Lung (tissue), 17 donors: ENCODE measurements at places on chromosomes 4 and X. TPM values are rescaled to one million over a fixed set of nuclear protein-coding genes. Genes with fewer than 3 reads are reported as not detected.

F9 gene
- total RNA-seq = 0.12 TPM

ADGRG4 gene
- 0.06 TPM for total RNA-seq

SPIN4 gene
- 10.1 TPM for total RNA-seq

DRP2 gene
- total RNA-seq = 0.03 TPM

TCEAL6 gene
- total RNA-seq = not detected

PRKG2 gene
- 3.3 TPM for total RNA-seq

NXF2B gene
- total RNA-seq = 0.43 TPM

PABPC4L gene
- total RNA-seq = 0.67 TPM

GPR119 gene
- not detected for total RNA-seq

DCAF8L2 gene
- total RNA-seq = not detected

CENPI gene
- 0.71 TPM for total RNA-seq

COL25A1 gene
- total RNA-seq = 1.3 TPM

FAM47A gene
- total RNA-seq = not detected

TMPRSS11A gene
- not detected for total RNA-seq

TMPRSS11B gene
- total RNA-seq = not detected

KCTD8 gene
- 0.17 TPM for total RNA-seq

DDIT4L gene
- total RNA-seq = 1.3 TPM

CT45A5 gene
- 1.00 TPM for total RNA-seq

GRCh38 chr4:82084747-82085146 is 289.0 kb downstream of the HNRNPD start:
- DNase-seq = no peak
- no peak overlapping the region for H3K4me3 ChIP-seq
- H3K36me3 ChIP-seq = no peaks in the 10 kb centered on the region
- H3K27ac ChIP-seq = no peak overlapping the region

- H3K36me3 ChIP-seq = no peaks in the 10 kb centered on the region
- peak overlapping the region; percentile 48 for H3K4me3 ChIP-seq
- H3K27ac ChIP-seq = no peak overlapping the region
- peaks cover 5% of the 10 kb centered on the region for H3K4me1 ChIP-seq
- no peak for DNase-seq
- H3K27me3 ChIP-seq = no peaks in the 10 kb centered on the region
Measured at GRCh38 chrX:153411988-153412574, 809 bp downstream of the ZFP92 start.

DNA sequence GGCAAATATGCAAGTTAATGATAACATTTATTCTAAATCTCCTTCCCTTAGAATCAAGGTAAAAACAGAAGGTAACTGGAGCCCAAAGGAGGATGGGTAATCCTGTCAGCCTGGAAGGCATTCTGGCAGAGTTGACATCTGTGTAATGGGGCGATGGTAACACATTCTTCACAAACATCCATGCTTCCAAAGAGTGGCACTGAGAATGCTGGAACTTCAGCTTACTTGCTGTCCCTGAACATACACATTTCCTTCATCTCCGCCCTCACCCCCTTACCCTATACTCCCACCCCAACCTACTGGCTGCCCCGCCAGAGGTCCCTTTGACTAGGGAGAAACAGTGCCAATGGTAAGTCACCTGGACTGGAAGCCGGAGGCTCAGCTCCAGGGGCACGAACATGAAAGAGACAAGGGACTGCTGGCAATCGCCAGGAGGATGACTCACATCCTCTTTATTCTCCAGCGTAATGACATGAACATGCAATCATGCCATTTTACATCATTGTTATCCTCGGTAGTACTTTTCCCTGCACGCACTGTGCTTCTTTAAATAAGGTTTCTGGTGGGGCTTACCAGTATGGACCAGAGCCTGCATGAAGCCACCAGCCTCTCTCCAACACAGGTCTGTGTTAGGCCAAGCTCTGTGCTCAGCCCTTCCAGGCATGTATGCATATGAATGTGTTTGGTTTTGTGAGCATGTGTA is 694.2 kb upstream of the TENM3 start:
- H3K4me1 ChIP-seq = no peaks in the 10 kb centered on the region
- H3K4me3 ChIP-seq = no peak overlapping the region
- no peaks in the 10 kb centered on the region for H3K36me3 ChIP-seq

- H3K4me3 ChIP-seq = no peak overlapping the region
- no peak overlapping the region for H3K27ac ChIP-seq
- no peaks in the 10 kb centered on the region for H3K36me3 ChIP-seq
- H3K27me3 ChIP-seq = no peaks in the 10 kb centered on the region
Measured at GRCh38 chr4:86026720-86027119, 333.1 kb downstream of the MAPK10 start.

- no peak overlapping the region for H3K4me3 ChIP-seq
- H3K27me3 ChIP-seq = no peaks in the 10 kb centered on the region
- no peak overlapping the region for H3K27ac ChIP-seq
- no peaks in the 10 kb centered on the region for H3K36me3 ChIP-seq
- no peak for DNase-seq
- H3K4me1 ChIP-seq = no peaks in the 10 kb centered on the region
Measured at GRCh38 chrX:49178537-49178936, 6.8 kb downstream of the PLP2 start.

- no peaks in the 10 kb centered on the region for H3K36me3 ChIP-seq
- peaks cover 12% of the 10 kb centered on the region for H3K27me3 ChIP-seq
- DNase-seq = peak; percentile 63
- H3K4me3 ChIP-seq = no peak overlapping the region
Measured at GRCh38 chrX:103730796-103731493, 20.2 kb downstream of the TMEM31 start.

- no peak for DNase-seq
- no peaks in the 10 kb centered on the region for H3K27me3 ChIP-seq
- H3K27ac ChIP-seq = no peak overlapping the region
- H3K4me3 ChIP-seq = no peak overlapping the region
- H3K36me3 ChIP-seq = peaks cover 14% of the 10 kb centered on the region
Measured at GRCh38 chr4:127917151-127917550, 36.5 kb downstream of the PLK4 start.

- no peak overlapping the region for H3K27ac ChIP-seq
- DNase-seq = no peak
- no peaks in the 10 kb centered on the region for H3K4me1 ChIP-seq
- no peaks in the 10 kb centered on the region for H3K36me3 ChIP-seq
- H3K27me3 ChIP-seq = peaks cover 7% of the 10 kb centered on the region
- no peak overlapping the region for H3K4me3 ChIP-seq
Measured at GRCh38 chrX:130543603-130544325, 142.0 kb downstream of the RBMX2 start.

- H3K27ac ChIP-seq = no peak overlapping the region
- no peak for DNase-seq
- H3K4me3 ChIP-seq = no peak overlapping the region
- H3K36me3 ChIP-seq = no peaks in the 10 kb centered on the region
- H3K27me3 ChIP-seq = no peaks in the 10 kb centered on the region
- no peaks in the 10 kb centered on the region for H3K4me1 ChIP-seq
Measured at GRCh38 chr4:176464748-176465147, 145.0 kb downstream of the SPCS3 start.

- peaks cover 2% of the 10 kb centered on the region for H3K27me3 ChIP-seq
- no peaks in the 10 kb centered on the region for H3K36me3 ChIP-seq
- H3K27ac ChIP-seq = peak within 1 kb of the TSS; percentile 78
- no peaks in the 10 kb centered on the region for H3K4me1 ChIP-seq
- peak within 1 kb of the TSS; percentile 39 for H3K4me3 ChIP-seq
Measured at GRCh38 chrX:30653415-30654131, at the start of gene GK. Gene GK (plus strand): TSS chrX:30653423. CDS start chrX:30653538, 115 bp downstream.

DNA sequence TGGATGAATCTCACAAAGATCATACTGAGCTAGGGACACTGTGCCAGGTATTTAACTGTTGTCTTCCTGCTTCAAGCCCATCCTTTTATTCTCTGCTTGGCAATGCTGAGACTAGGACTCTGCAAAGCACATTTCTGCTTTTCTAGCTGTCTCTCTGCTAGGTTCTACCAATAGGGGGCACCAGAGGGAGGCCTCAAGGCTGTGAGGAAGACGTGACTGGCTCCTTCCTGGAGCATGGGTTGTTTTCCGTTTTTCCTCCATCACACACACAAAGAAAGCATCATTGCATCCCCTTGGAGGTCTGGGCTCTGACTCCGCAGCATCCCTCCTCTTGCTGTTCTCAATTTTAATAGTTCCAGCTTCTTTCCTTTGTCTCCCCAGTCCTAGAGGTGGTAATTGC is 10.9 kb upstream of the DCTD start:
- H3K36me3 ChIP-seq = no peaks in the 10 kb centered on the region
- H3K4me3 ChIP-seq = no peak overlapping the region
- no peak for DNase-seq
- H3K27me3 ChIP-seq = no peaks in the 10 kb centered on the region
- no peak overlapping the region for H3K27ac ChIP-seq
- H3K4me1 ChIP-seq = peaks cover 22% of the 10 kb centered on the region

DNA sequence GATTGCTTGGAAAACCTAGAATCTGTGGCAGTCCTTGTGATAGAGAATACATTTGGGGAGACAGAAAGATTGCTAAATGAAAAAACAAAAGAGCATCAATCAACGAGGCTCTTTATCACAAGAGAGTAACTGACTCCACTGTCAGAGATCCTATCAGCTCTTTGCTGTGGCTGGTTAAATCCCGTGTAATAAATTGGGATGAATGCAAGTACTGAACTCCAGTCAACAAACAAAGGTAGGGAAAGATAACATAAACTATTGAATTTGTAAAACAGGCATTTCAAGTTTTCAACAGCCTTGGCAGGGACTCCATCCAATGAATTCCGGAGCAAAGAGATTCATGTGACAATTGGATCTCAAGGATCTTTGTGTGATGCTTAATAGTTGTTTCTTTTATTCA is 21.3 kb downstream of the MMRN1 start:
- H3K4me1 ChIP-seq = no peaks in the 10 kb centered on the region
- no peaks in the 10 kb centered on the region for H3K36me3 ChIP-seq

DNA sequence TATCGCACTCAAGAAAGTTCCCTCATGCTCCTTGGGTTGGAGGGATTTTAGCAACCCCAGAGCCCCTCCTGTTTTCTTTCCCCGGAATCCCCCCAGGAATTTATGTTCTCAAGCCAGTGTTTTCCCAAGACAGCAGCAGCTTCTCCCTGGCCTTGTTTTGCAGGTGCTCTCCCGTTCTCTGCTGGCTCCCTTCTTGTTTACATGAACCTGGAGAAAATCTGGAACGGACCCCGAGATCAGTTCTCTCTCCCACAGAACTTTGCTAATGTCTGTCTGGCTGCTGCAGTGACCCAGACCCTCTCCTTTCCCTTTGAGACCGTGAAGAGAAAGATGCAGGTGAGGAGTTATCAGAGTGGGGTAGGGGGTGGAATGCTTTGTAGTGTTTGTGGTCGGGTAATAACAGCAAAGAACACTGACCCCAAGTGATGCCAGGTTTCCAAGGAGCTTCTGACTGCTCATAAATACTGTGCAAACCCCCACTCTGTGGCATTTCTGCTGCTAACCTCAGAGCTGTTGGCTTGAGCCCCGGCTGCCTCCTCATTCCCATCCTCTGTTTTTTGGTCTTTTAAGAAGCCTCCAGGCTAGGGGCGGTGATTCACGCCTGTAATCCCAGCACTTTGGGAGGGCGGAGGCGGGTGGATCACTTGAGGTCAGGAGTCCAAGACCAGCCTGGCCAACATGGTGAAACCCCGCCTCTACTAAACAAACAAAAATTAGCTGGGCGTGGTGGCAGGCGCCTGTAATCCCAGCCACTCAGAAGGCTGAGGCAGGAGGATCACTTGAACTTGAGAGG is 11.1 kb downstream of the SLC25A43 start:
- no peak for DNase-seq
- no peak overlapping the region for H3K27ac ChIP-seq
- no peaks in the 10 kb centered on the region for H3K36me3 ChIP-seq
- no peaks in the 10 kb centered on the region for H3K4me1 ChIP-seq
- no peak overlapping the region for H3K4me3 ChIP-seq
- no peaks in the 10 kb centered on the region for H3K27me3 ChIP-seq

DNA sequence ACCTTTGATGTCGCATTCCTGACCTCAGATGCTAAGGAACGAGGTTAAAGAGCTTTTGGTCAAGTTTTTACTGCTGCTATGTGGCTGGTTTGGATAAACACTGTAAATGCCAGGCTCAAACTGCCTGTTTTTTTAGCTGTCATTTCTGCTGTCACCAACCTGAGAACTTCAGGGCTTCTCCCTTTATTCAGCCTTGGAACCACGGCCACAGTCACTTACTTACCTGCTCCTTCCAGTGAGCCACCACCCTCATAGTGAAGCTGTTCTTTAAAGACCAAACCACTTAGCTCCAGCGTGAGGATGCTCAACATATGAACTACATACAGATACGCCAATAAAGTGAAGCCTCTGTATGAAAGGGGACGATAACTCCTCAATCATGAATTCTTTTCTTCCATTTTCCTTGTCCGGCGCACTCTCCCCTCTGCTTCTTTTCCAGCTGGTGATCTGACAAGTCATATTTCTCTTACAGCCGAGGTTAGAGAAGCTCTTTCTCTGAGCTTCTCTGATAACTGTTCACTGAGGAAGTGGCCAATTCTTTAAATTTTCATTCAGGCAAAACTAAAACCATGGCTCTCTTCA is 152.8 kb upstream of the ANK2 start:
- H3K36me3 ChIP-seq = no peaks in the 10 kb centered on the region
- DNase-seq = no peak
- no peak overlapping the region for H3K4me3 ChIP-seq
- no peaks in the 10 kb centered on the region for H3K27me3 ChIP-seq
- peaks cover 7% of the 10 kb centered on the region for H3K4me1 ChIP-seq
- H3K27ac ChIP-seq = peak overlapping the region; percentile 3

DNA sequence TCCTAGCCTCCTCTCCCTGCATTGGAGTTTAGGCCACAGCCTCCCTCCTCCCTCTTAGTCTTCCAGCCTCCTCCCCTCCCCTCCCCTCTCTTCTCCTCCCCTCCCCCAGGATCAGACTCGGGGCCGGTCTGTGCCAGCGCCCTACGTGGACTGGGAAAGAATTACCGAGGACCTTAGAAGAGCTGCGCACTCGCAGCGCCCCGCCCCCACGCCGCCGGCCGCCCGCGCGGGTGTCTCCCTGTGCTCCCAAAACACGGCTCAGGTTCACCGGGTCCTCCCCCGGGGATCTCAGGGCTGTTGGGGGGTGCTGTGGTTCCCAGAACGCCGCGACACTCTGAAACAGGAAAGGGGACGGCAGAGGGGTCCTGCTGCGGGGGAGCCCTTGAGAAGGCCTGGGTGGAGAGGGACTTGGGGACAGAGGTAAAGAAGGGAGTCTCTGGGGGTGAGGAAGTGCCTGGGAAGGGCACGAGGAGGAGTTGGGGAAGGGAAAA is 122.3 kb upstream of the TBL1X start:
- H3K27me3 ChIP-seq = peaks cover 5% of the 10 kb centered on the region
- H3K4me1 ChIP-seq = peaks cover 14% of the 10 kb centered on the region
- no peaks in the 10 kb centered on the region for H3K36me3 ChIP-seq
- DNase-seq = peak; percentile 89

GRCh38 chr4:176443117-176443516 is 123.4 kb downstream of the SPCS3 start:
- no peak for DNase-seq
- H3K27ac ChIP-seq = no peak overlapping the region
- H3K4me3 ChIP-seq = no peak overlapping the region
- H3K36me3 ChIP-seq = no peaks in the 10 kb centered on the region
- H3K4me1 ChIP-seq = no peaks in the 10 kb centered on the region

DNA sequence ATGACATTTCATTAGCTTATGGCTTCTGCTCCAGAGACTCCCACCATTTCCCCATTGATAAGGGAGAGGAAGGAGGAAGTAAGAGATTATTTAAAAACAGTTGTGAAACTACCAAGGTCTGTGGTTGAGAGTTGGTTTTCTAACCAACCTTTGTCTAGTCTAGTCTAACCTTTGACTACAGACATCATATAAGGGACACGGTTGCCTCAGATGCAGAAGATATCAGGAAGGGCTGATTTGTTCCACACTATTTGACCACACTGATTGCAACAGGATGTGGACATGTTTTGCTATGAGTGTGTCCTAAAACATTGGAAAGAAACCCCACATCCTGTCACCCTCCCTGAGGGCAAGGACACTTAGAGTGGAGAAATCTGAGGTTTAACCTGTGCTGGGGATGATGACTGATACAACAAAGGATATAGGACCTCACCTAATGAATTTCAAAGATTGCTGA is 53.0 kb downstream of the COQ2 start:
- H3K36me3 ChIP-seq = no peaks in the 10 kb centered on the region
- no peaks in the 10 kb centered on the region for H3K4me1 ChIP-seq
- H3K27ac ChIP-seq = no peak overlapping the region
- no peak overlapping the region for H3K4me3 ChIP-seq
- H3K27me3 ChIP-seq = no peaks in the 10 kb centered on the region
